ENCODE measurements at places on chromosomes 3 and 15.

- no peak for DNase-seq
Observed at GRCh38 chr3:78830470-78830869, 937.3 kb downstream of the ROBO1 start.

DNA sequence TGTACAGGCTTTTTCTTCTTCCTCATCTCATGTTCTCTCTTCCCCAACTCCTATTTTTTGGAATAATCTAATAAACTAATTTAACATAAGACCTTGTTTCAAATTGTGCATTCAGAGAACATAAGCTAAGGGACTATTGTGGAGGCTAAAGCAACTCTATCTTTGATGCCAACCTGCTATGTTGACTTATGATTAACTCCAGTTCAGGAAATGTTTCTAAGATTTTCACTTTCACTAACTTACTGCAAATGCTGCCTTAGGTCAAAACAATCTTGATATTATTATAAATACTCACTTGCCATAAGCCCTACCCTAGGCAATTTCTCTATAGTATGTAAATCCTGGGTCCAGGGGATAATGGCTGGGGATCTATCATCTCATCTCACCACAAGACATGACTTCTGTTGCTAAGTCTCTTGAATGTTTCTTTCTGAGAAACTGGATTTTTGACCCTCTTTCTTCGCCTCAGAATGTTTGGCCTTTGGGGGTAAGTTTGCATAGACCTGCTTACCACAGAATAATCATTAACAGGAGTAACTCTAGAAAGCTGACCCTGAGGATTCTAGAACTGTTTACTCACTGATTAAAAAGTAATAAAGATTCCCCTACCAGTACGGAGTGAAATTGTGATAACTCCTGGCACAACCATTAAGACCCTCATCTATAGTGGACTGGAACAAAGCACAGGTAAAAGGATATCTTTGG lies 768.1 kb downstream of the GBE1 start:
- DNase-seq: no peak

DNA sequence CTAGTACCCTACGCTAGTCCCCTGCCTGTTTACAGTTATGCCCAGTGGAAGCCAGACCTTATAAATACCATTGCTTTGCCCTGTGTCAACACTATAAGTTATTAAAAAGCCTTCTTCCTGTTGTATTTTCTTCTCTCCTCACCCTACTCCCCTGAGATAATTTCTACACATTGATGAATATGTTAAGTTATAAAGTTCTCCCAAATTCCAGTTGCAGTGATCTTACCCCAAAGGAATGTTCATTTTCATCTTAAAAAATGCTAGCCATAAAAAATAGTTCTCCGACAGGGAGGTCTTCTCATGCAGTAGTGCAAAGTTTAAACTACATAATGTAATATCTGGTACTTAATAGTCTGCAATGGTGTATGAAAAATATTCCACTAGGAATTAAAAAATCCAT lies 58.6 kb downstream of the MAP2K5 start:
- no peak for DNase-seq

DNA sequence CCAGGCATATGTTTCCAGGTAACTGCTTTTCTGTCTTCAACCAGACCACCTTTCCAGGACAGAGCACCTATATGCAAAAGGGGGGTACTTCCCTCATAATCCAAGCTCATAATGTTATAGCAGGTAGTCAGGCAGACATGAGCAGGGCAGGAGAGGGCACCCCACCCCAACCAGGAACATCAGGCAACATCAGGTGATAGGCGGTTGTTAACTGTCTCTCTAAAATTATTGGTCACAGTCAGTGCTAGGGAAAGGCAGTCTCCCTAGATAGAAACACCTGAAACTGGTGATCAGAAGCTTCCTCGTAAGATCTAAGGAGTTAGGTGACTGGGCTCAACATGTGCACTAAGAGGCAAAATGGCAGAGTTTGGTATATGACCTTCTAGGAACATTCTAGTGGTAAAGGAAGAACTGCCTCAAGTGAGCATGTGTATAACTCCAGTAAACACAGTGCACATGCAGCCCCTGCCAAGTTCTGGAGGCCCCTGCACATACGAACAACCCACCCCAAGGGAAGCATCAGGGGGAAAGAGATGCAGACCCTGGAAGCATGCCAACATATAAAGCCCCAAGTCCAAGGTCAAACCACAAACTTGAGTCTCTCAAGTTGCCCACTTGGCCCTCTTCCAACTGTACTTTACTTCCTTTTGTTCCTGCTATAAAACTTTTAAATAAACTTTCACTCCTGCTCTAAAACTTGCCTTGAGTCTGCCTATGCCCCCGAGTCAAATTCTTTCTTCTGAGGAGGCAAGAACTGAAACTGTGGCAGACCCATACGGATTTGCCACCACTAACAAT lies 270.9 kb downstream of the ULK4 start:
- no peak for DNase-seq

DNA sequence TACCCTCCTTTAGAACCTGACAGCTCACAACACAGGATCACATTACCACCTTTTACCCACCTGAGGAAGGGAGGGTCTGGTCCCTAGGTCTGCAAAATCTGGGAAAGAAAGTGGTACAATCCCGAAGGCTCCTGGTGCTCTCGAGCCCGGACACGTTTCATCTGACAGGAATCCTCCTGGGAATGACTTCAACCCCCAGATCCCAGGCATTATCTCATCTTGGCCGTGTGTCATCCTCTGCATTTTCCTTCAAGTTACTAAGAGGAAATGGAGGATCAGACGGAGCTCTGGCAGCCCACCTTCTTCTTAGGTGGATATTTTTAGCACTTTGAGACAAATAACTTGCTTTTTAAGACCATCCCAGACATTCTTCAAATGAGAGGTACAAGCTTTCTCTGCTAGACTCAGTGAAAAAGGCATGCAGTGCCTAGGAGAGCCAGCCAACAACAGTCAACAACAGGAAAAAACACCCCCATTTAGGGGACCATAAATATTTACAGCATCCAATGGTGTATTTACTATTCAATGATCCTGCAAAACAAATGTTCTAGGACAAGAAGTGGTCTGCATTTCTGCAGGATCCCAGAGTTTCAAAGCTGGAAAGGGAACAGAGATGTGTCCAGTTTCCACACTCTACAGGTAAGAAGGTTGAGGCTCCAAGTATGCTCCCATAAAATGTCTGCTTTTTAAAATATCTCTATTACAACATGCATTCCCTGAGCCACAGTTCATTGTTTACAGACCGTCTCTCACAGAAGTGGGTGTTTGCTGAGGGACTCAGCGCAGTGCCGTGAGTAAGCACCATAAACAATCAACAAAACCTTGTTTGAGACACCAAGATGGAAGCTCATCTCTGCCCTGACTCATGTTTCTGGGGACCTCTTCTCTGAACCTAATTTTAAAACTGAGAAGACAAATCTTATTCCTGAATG lies 38.3 kb upstream of the ARHGEF3 start:
- no peak for DNase-seq

DNA sequence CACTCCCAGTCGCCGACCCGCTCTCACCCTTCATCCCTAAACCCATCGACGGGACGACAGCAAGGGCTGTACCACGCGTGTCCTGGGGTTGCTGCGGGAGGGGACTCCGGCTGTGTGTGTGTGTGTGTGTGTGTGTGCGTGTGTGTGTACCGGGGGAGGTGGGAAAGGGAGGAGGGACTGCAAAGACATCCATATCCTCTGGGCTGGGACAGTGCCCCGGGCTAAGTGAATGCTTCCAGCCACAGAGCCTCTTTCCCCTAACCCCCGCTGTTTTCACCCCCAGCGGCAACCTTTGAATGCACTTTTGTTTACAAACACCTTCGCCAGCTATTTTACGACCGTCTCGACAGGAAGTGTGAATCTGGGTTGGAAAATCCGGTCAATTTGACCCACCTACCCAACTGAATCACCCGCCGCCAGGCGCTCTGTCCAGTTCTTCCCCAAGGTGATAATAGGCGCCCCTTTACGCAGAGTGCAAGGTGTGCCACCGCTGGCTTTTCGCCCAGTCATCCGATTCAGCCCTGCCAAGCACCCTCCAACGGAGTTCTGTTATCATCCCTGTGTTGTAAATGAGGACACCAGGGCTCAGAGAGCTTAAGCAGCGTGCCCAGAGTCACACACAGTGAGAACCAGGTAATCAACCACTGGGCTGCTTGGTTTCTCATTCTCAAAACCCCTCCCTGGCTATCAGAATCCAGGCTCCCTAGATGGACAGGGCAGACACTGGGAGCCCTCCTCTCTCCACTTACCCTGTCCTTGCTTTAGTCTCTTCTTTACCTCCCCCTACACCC lies 739 bp upstream of the AMOTL2 start:
- DNase-seq: no peak

DNA sequence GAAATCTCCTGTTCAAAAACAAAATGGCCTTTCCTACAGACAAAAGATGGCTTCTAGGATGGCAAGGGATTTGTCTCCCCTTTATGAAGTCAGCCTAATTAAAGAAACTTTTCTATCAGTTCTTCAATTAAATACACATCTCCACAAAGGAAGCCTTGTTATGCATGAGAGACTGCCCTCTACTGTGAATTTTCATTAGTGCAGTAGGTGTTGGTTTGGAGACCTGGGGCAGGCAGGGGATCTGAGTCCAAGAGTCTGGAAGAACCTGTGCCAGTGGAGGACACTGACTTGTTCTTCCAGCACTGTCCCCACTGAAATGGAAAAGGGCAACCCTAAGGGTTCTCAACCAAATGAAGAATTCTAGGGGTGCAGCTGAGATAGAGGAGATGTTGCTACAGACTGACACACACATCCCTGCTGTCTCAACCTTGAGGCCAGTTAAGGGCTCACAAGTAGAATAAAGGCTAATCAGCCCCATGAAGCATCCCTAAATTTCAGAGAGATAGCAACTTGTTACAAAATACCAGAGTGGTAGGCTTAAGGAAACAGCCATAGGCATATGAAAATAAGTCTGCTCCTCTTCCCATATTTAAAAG lies 174.0 kb upstream of the PRICKLE2 start:
- DNase-seq: no peak

DNA sequence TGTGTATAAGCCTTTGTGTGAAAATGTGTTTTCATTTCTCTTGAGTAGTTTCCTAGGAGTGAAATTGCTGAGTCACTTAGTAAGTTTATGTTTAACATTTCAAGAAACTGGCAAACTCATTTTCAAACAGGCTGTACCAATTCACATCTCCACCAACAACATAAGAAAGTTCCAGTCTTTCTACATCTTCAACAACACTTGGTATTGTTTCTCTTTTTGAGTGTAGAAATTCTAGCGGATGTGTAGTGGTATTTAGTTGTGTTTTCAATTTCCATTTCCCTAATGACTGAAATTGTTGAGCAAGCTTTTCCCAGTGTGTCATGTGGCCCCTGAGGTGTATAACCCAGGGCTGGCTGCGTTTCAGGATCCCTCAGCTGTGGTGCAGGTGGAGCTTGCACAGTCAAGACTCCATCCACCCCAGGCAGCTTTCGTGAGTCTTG lies 258.5 kb downstream of the PDCD6IP start:
- DNase-seq: no peak

GRCh38 chr3:177792311-177793030 lies 595.2 kb upstream of the TBL1XR1 start:
- DNase-seq: no peak

DNA sequence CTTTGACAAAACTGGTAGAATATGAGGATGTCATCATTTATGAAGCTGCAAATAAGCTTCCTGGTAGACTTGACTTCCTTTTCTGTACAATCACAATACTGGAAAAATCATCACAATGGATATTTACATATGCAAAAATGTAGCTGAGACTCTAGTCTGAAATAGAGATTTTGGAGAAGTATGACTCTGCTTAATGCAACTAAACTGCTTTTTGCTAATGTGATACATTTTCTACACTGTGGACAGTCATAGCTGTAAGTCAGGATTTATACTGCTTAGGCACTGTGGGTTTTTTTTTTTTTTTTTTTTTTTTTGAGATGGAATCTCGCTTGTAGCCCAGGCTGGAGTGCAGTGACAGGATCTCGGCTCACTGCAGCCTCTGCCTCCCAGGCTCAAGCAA lies 34.5 kb upstream of the ST3GAL6 start:
- DNase-seq: no peak

GRCh38 chr3:50287262-50287661 lies 5.0 kb downstream of the IFRD2 start:
- no peak for DNase-seq

DNA sequence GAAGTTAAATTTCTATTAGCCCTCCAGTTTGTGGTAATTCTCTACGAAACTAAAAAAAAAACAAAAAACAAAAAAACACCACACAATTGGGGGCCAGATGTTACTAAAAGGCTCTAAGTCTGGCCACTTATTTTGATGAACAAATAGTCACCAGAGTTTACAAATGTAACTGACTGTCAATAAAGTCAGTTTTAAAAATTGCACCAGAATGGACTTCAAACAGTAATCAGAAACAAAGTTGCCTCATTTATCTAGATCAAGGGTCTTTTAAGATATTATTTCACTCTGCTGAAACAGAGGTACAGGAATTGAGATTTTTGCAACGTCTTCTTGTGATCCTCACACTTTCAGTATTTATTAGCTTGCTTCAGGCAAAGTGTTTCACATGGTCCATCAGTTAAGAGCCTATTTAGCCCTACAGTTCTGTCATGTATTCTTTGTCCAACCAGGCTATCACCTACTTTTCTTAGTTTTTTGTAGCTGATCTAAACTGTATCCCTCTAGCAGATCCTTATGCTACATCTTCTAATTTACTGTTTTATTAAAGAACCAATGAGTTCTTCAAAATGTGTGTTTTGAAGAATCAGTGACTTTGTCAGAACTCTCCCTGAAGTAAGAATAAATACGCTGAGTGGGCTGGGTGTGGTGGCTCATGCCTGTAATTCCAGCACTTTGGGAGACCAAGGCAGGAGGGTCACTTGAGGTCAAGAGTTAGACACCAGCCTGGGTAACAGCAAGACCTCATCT lies 74.7 kb downstream of the ANKRD28 start:
- DNase-seq: no peak

DNA sequence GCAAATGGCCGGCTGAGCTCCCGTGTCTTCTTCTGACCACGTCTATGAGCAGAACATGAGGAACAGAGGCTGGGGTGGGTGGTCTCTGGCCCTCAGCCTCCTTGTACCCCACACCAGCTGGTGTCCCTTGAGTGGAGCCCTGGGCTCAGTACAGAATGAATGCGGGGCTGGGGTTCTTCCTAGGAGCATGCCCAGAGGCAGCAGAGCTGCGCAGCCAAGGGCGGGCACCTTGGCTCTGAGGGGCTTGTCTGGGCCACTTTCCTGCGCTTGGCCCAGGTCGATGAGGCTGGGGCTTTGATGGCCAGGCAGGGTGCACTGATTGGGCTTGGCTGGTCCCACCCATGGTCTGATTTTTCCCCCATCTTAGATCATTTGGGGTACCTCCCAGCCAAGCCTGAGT lies 6.4 kb downstream of the SCN5A start:
- no peak for DNase-seq

- DNase-seq: no peak
Observed at GRCh38 chr3:125715651-125716050, 120.4 kb upstream of the OSBPL11 start.
